ENCODE measurements at places on chromosomes 3 and 15.

DNA sequence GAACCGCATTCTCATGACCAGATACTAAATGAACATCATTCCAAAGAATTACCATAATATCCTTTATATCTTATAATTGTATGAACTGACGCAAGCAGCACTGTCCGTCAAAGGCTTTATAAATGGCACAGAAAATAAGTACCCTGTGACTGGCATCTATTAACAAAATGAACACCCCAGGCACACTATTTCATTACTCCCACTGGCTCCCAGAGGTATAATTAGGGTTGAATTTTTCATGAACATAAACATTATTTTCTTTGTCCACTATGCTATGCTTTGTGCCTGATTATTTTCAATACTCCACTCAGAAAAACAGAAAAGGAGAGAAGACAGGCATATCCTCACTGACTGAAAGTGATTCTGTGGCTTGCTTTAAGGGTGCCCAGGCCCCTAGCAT, 71.1 kb downstream of the LYZL4 start:
- DNase-seq, result no peak

DNA sequence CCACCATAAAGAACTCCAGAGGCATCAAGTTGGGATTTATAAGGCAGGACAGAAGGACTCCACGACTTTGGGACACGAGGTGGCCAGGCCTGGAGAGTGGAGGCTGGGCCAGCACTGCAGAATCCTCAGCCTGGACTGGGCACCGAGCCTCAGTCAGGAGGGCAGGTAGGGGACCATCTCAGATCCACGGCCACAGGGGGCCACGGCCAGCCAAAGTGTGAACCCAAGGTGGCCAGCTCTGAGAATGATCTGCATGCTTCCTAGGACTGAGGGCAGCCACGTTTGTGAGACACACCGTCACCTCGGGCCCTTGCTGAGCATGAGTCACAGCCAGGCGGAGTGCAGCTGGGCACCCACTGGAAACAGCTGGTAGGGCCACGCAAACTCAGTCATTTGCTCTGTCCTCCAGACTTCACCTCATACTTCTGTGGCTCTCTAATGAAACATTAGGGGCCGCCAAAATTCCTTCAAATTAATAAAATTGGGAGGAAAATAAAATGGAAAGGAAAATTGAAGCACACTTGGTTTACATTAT, 65.8 kb downstream of the CTNNB1 start:
- DNase-seq, result no peak

- no peak for DNase-seq
These were observed 74.1 kb upstream of the MELTF start for GRCh38 chr3:197103766-197104165.

DNA sequence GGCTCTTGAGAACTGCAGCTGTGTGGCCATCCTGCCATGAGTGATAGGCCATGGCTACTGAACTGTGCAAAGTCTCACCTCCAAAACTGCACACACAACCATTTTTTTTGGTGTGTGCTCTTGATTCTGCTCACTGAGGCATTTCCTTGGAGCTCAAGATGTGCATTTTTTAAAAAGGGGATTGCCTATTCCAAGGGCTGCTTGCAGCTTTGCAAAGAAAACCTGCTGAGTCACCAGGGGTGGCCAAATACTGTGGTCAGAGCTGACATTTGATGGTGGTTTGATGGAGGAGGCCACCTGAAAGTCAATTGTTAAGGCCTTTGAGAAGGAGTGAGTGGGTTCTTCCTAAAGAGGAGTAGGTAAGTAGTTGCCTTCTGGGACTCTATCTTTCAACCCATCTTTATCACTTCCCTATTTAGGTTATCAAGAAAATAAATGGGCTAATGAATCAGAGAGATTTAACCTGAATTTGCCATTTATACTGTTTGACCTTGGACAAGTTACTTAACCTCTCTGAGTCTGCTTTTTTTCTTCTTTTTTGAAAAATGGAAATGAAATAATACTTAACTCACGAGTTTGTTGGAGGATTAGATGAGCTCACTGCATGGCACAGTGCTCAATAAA, 87.9 kb downstream of the CHST2 start:
- no peak for DNase-seq

DNA sequence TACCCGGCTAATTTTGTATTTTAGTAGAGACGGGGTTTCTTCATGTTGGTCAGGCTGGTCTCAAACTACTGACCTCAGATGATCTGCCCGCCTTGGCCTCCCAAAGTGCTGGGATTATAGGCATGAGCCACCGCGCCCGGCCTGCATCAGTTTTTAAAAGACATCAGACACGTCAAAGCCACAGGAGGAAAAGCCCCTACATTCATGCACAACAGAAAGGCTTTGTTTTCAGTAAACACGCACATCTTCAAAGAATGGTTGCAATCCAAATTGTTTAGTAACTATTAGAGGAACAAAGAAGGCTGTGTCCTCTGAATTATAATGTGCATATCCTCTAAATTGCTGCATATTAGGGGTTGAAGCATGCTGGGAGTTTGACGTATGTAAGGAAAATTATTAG, 53.3 kb downstream of the BTD start:
- no peak for DNase-seq

GRCh38 chr3:122986693-122987179, 40.8 kb downstream of the SEMA5B start:
- DNase-seq, result no peak

- no peak for DNase-seq
These were observed 4.0 kb upstream of the ZNF639 start for GRCh38 chr3:179318876-179319275.

DNA sequence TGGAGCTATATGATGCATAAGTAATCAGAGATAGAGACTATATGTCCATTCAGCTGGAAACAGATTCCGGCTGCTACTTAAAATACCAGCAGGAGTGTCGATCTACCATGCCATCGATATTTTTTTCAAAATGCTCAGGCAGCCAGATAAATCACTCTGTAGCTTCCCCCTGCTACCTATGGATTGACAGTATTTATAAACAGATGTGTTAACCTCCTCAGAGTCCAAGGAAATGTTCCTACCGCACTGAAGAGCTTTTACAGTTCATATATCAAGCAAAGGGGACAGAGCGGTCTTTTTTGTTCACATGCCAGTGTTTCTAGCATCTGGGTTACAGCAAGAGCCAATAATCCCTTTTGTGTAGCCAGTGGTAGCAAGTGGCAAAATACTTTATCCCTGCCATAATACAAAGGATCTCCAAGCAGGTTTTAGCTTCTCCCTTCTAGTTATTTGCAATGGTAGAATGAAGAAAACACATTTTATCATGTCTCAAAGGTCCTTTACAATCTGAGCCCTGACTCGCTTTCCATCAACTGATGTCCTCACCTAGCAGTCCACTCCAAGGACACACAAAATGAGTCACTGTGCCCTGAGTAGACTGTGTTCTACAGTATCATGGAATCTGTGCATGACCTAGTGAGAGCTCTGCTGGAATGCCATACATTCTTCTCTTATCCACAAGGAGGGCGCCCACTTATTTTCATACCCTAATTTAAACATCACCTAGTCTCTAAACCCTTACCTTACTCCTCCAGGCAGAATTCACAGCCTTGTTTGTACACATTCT, 507.0 kb downstream of the TBL1XR1 start:
- peak; percentile 28 for DNase-seq

DNA sequence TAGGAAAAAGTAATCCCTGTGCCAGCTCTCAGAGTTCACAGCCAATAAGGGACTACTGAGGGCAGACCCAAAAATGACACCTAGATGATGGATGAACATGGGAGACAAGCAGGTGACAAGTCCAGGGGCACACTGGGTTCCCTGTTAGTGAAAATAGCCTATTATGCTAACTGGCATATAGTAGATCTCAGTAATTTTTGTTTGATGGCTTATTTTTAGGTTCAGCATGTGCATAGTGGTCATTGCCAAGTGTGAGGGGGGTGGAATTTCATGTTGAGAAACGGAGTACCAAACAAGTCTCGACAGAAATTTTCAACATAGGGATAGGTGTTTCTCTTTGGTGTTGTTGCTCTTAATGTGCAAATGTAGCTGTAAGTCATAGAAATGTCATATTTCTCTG, 6.4 kb upstream of the ITGB5 start:
- DNase-seq, result no peak

- no peak for DNase-seq
These were observed 212.4 kb upstream of the TBC1D5 start for GRCh38 chr3:17954801-17955200.

DNA sequence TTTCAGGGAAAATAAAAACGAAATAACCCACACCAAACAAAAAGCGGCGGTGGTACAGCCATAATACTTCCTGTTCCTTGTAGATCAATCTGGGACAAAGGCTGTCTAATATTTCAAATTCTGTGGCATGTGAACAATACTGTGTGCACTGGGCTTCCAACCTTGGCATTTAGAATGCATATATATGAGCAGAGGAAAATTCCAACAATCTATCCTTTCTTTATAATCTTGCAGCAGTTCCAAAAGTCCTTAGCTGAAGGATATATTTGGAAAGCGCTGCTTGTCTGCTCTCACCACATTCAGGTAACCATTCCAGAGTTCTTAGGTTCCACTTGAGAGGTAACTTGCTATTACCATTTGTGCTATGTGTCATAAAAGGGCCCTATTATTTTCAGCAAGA, 231.8 kb downstream of the RBMS3 start:
- DNase-seq, result no peak

DNA sequence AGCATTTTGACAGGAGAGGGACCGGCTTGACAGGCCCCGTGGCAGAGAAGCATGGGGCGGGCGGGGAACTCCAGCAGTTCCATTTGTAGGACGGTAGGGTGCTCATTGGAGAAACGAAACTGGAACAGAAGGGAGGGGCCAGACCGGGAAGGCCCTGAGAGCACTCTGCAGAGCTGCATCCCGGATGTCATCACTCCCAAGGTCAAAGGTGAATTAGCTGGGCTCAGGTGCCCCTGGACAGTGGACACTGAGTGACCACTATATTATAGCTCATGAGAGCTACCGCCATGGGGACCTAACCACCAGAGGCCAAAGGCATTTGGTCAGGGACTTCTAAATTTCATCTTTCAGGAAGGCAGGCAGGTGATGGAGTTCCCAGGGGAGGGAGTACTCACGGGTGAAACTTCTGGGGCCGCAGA, 7.3 kb downstream of the CSRNP1 start:
- DNase-seq, result no peak

DNA sequence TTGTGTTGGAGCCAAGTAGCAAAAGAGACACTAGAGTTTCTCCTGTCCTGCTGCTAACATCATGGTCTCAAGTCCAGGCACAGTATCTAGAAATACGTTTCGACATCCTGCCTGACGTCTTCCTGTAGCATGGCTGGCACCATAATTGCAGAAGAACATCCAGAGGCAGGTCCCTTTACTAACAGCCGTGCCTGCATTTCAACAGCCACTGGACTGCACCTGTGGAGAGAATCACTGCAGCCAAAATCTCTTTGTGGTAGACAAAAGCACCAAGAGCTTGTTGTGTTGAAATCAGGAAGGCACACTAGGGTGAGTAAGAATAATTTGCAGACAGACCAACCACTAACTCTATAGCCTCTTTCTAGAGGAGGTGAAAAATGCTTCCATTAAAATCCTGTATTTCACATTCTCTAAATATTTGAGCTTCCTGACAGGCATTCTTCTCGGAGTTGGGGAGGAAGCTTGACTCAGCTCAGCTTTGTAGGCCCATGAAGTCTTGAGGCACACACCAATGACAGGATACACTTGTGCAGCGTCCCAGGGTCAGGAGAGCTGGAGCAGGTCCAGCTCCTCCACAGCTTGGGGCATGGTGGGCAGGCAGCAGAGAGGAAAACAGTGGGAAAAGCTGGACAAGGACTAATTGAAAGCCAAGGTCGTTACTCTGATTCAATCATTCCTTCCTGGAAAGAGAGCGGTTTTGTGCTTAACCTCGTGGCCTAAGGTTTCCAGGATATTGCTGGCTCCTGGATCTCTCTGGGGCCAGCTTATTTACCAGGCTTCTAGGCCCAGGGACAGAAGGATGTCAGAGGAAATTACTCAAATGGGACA, 244.9 kb downstream of the FAM43A start:
- DNase-seq, result no peak

- DNase-seq, result no peak
These were observed 47.4 kb upstream of the ITGA11 start for GRCh38 chr15:68479406-68479805.

DNA sequence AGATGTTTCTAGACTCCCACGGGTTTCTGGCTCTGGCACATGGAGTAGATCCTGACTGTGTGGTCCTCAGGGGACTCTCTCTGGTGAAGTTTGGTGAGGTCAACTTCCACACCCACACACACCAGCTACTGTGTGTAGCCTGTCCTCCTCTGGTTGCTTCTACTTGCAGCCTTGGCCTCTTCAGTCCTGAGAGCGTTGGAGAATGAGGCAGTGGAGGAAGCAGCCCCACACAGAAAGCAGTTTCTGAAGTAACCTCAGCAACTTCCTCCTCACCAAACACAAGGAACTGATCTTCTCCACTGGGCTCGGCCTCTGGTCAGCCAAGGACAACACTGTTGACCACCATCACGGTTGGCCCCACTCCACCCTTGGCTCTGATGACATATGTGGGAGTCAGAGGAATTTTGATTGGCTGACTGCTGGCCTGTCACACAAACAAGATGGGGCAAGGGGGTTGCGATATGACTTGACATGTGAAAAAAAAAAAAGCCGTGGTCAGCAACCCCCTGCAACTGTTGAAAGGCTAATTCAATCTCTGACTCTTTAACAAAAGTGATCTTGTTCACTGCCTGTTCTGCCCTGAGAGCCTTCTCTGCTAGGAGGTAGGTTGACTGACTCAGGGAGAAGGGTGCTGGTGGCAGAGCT, 19.6 kb downstream of the CD86 start:
- DNase-seq, result no peak

- DNase-seq, result no peak
These were observed 229.3 kb upstream of the MCTP2 start for GRCh38 chr15:94002041-94002440.

- no peak for DNase-seq
These were observed 44.9 kb upstream of the SLC6A6 start for GRCh38 chr3:14357463-14357862.

DNA sequence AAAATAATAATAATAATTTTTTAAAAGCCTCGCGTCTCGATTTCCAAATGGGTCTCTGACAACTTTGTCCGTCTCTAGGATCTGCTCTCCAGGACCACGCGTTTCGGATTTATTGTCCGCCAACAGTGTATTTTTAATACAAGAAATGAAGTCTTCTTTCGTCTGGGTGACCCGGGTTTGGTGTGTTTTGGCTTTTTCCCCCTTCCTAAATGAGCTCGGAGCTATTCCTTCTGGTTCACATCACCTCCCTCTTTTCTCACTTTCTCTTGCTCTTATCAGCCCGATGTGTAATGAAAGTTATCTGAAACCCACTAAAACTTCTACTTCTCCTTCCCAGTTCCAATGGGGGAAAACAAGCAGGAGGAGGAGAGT, 516.7 kb downstream of the MECOM start:
- no peak for DNase-seq

GRCh38 chr3:14772533-14773138, 46.1 kb upstream of the FGD5 start:
- no peak for DNase-seq

GRCh38 chr15:66724732-66725463, 22.9 kb downstream of the SMAD6 start:
- no peak for DNase-seq

DNA sequence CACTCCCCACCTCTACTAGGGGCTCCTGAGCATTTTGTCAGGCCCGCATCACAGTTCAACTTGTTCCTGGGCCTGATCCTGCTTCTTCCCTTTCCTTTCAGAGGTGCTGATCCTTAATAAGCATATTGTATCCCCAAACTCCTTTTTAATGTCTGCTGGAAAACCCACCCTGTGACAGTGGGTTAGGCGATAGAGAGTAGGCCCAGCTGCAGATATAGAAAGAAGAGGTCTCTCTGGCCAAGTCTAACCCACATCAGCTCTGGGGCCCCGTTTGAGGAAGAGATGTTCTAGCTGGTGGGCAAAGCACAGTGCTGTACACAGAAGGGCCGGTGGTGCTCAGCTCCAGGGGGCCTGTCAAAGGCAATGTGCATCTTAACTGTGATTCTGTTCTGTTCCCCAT, 34.3 kb upstream of the ST6GAL1 start:
- DNase-seq, result no peak
